NCI-H460 (cell line): ENCODE measurements at places on chromosomes 16 and 17. TPM values are rescaled to one million over a fixed set of nuclear protein-coding genes. Genes with fewer than 3 reads are reported as not detected.

- peak; percentile 70 for DNase-seq
Measured at GRCh38 chr17:6473128-6473767, 29.0 kb downstream of the PIMREG start.

GRCh38 chr16:23269248-23269953 lies 32.7 kb upstream of the SCNN1B start:
- DNase-seq, result peak; percentile 23

ARHGAP23 gene
- 11.2 and 18.5 TPM in 2 replicates for total RNA-seq

WFIKKN1 gene
- 0.15 and 0.43 TPM in 2 replicates for total RNA-seq

KRT16 gene
- total RNA-seq, result not detected in 2 replicates

SDR42E1 gene
- total RNA-seq, result not detected in 2 replicates

MAFG gene
- 62.5 and 64.3 TPM in 2 replicates for total RNA-seq
